ENCODE measurements at places on chromosomes 1 and 21.

DNA sequence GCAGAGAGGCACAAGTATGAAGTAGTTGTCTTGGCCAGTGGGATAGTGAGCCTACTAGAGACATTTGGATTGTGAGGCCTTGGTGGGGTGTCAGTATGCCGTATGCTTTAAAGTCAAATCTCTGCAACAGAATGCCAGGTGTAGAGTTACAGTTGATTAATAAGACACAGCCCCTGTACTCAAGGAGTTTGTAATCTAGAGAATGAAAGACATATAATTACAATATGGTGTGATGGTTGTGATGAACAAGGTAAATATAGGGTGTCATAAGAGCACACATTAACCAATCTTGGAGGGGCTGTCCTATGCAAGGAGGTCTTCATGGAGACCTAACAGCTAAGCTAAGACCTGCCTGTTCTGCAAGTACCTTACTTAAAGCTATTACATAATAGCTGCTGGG lies 113.1 kb downstream of the ATF6 start:
- DNase-seq = no peak

DNA sequence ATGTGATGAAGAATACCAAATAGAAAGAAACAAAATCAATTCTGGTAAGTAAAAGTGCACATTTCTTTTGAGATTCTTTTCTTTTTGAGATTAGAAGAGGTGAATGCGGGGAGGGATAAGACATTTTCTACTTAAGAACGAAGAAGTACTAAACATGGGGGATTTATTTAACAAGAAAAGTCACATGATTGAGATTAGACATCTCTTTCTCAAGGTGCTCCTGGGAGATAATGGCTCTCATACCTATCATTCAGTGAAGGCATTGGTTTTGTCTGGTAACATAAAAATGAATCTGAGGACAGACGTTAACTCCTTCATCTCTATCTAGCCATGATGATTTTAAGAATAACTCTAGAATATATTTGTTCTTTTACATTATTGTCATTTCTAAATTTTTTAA lies 147.9 kb upstream of the SAMSN1 start:
- no peak for DNase-seq

- peak; percentile 27 for DNase-seq
Observed at GRCh38 chr1:213669964-213670691, 317.6 kb upstream of the PROX1 start.

DNA sequence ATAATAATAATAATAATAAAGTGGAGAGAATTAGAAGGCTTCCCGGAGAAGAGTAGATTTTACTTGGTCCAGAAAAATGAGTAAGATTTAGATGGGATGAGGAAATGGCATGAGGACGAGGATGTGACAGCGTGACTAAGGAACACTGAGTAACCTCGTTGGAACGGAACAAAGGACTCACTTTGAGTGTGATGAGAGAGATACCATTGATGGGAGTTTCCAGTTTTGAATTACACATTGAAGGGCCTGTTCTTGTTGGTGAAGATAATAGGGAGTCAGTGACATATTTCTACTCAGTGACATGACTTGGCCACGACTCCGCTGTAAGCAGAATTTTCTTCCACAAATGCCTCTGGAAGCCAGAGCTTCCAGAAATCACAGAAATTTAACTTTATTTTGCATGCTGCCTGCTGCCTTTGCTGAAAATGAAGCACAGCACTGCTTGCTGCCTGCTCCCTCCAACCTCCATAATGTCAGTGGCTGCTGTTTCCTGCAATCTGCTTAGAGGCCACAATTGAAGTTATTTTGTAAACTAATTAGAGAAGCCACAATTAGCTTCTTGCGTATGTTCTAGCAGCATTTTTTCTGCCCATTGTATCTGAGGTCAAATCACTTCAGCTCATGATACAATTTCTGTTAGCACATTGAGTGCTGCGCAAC lies 33.7 kb upstream of the FBXO28 start:
- DNase-seq = no peak

DNA sequence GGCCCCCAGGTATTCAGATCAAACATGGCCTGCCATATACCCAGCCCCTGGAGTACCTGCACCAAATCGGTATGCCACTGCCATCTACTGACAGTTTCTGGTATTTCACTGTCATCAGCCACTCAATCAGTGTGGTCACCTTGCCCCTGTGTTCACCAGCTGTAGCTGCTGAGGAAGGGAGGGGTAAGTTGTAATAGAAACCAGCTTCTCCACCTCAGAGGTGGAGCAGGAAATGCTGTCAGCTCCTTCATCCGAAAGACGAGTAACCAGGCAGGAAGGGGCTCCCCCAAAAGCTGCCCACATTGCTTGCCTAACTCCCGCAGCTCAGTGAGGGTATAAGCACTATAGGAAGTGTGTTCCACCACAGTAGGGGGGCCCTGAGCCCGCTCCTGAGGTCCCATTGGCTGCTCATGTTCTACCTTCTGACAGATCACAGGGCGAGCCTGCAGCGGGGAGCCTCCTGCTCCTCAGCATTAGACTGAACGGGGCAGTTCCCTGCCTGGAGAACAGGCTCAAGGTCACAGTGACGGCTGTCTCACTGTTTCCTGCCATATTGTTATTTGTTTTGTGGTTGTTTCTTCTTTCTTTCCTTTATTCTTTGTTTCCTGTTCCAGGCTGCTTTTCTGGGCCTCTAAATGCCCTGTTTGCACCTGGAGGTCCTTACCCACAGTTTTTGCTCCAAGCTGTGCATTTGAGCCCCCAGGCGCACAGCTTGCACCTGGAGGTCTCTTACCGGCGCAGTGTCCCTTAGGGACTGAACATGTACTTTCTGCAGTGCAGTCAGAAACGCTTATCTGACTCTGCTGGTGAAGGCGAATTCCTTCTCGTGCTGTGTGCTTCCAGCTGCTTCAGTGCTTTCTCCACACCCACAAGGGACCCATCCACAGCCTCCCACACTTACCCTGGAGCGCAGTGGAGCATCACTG lies 1638.3 kb downstream of the MRPL39 start:
- peak; percentile 12 for DNase-seq

DNA sequence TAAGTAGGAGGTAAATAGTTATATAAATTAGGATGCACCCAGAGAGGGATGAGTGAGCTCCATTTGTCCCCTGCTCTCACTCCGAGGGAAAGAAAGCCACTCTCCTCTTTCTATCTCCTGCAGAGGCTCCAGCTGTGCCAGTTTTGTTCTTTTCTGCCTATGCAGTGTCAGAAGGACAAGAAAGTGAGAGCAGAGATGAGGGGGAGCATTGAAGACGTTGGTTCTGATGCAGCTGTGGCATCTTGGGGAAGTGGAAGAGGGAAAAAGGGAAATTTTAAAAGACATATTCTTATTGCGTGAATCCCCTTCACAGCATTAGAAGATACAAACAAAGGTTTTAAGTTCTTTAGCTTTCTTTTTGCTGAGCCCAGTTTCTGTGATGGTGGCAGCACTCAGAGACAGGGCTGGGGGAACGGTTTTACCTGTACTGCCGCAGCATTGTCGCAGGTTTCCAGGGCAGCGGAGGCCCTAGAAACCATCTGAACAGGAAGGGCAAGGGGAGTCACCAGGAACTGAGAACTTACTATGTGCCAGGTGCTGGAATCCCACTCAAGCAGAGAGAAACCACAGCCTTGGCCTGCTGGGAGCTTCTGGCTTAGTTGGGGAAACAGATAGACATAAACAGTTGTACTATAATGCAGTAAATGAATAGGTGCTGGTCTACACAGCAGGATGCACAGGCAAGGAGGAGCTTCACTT lies 44.9 kb upstream of the USP24 start:
- DNase-seq = no peak

GRCh38 chr1:37035796-37036666 lies 1.7 kb upstream of the GRIK3 start:
- peak; percentile 54 for DNase-seq

GRCh38 chr1:58581641-58582040 lies 4.6 kb upstream of the TACSTD2 start:
- no peak for DNase-seq

- DNase-seq = peak; percentile 78
Observed at GRCh38 chr1:48109390-48110013, 112.3 kb upstream of the TRABD2B start.

- no peak for DNase-seq
Observed at GRCh38 chr1:15696956-15697521, 12.9 kb downstream of the PLEKHM2 start.

All from NCI-H526 (cell line).